ELF-1 (cell line): ENCODE measurements at places on chromosomes 5 and 9.
A peak's percentile ranks its signal among the peaks of the same experiment; 100 is the strongest.

- DNase-seq, result no peak
These were observed 1692.7 kb downstream of the EFNA5 start for GRCh38 chr5:105978011-105978410.

DNA sequence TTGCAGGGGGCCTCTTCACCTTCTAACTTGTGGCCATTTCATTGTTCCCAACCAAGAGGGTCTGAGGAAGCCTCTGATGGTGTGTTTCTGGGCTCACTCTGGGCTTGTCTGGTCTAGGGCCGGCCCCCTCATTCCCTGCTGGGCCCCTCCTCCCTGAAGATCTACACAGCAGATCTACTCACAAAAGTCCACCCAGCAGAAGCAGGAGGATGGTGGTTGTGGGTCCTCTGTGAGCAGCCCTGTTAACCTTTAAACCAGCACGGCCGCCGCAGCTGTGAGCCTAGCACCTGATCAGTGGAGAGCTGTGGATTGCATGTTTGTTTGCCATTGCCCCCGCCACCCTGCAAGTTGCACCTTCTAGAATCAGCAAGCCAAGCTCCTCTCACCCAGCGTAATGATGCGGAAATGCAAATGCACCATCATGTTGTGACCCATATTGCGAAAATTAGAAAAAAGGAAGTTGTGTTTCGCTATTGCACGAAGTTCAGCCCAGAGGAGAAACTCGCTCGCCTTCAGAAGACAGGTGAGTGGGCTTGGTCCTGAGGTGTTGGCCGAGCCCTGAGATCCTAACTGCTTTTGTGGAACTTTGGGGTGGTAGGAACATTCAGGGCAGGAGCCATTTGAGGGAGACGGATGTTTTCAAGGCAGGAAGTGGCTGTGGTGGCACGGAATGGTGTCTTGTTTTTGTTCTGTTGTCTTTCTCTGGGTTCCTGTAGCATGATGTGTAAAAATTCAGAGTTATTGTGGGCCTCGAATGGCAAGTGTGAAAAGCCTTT, 16.7 kb downstream of the FGD3 start:
- DNase-seq, result no peak

DNA sequence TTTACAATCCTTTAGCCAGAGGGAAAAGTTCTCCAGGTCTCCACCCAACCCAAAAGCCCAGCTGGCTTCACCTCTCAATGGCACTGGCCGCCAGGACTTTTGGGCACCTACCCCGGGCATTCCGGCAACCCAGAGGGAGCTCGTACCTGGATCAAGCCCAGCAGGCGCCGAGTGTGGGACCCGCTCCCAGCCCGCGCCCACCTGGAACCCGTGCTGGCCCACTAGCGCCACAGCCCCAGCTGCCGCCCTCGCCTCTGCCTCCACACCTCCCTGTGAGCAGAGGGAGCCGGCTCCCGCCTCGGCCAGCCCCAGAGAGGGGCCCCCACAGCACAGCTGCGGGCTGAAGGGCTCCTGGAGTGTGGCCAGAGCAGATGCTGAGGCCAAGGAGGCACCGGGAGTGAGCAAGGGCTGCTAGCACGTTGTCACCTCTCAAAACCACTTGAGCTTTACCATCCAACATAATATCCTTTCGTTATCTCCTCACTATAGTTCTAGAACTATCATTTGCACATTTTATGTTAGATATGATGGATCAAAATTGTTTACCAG, 69.7 kb downstream of the GCNT1 start:
- DNase-seq, result no peak

DNA sequence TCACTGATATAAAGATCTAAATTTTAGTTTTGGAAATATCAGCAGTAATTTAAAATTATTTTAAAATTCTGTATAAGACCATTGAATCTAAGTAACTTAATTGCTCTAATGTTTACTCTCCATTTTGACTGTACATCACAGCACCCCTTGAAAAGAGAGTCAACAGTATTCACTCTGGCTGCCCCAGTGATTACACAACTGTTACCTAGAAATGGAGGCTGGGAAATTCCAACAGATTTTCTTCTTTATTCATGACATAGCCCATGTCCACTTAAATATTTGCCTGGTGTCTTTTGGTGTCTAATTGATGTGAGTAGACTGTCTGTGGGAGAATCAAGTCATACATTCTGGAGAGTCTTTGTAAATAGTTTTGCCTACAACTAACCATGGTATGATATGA, 301.8 kb upstream of the CDH6 start:
- DNase-seq, result no peak

DNA sequence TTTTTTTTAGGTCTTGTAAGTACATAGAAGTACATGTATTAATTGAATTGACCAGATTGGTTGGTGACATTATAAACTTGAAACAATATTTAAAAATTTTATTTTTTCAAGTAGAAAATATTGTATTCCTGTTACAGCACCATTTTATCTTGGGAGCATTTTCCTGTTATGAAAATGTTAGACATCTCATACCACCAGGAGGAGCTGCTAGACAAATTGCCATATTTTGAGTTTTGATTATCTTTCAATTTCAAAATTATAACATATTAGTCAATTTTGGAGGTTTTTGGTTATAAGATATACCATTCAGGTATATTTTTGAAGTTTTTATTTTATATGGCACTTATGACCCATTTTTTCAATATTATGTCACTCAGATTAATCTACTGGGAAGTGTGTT, 84.4 kb downstream of the CNTLN start:
- no peak for DNase-seq

DNA sequence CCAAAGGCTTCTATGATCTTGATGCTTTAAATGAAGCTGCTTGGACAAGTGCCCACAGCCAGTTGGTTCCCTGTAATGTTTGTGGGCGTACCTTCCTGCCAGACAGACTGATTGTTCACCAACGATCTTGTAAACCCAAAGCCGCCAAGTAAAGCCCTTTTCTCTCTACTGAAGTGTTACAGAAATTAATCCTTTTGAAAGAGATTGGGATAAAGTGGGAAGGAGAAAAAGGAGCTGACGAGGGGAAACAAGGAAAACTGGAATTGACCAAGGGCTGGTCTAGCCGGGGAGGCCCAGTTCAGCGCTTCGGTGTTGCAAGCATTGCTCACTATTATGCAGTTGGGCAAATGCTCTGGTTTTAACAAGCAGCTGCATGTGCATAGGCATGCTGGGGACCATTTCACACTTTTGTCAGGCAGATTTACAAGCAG, 53.2 kb downstream of the ZNF474 start:
- DNase-seq, result peak; percentile 38

DNA sequence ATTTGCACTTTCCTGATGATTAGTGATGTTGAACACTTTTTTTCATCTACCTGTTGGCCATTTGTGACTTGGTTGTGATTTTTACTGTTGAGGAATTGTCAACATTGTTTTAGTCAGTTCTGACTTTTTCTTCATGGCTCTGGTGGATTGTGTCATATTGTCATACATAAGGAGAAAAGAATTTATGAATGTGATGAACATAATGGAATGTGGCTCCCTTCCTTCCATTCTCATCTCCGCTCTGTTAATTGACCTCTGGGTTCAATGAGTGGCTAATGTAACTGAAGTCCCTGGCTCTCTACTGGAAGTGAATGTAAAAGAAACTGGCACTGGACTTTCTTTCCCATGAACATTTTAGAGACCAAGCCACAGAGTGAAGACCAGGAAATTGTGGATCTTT, 49.2 kb downstream of the KIAA1958 start:
- no peak for DNase-seq

- no peak for DNase-seq
These were observed 334.4 kb upstream of the ACTBL2 start for GRCh38 chr5:57817001-57817453.

DNA sequence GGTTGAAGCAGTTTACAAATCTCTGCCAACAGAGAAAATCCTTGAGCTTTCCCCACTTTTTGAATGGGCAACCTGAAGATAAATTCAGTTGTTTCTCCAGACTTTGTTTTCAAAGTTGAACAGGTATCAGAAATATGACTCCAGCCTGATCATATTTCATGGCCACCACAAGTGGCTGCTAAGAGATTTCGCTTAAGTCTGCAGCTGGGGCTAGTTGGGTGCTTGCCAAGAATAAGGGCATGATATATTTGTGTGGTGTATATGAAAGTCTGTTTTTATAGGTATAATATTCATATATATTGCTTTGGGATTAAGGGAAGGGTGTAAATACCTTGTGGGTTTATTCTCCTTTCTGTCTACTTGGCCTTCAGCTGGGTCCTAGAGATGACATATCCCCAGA, 168.4 kb upstream of the GDNF start:
- no peak for DNase-seq

DNA sequence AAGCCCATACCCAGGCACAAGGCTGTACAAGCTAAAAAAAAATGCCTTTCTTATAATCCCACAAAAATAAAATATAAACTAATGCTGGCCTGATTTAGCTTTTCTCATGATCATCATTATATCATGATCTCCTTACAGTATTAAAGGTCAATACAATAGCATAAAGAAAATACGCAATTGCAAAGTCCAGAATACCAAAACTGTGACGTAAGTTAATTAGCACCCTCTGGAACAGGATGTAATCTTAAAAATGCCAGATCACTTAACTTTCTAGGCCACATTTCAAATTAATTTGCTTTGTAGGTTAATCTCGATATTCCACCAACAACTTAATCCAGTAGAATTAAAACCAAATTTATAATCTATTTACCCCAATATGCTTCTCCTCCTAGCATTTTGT, 444.2 kb upstream of the CYLC2 start:
- no peak for DNase-seq

DNA sequence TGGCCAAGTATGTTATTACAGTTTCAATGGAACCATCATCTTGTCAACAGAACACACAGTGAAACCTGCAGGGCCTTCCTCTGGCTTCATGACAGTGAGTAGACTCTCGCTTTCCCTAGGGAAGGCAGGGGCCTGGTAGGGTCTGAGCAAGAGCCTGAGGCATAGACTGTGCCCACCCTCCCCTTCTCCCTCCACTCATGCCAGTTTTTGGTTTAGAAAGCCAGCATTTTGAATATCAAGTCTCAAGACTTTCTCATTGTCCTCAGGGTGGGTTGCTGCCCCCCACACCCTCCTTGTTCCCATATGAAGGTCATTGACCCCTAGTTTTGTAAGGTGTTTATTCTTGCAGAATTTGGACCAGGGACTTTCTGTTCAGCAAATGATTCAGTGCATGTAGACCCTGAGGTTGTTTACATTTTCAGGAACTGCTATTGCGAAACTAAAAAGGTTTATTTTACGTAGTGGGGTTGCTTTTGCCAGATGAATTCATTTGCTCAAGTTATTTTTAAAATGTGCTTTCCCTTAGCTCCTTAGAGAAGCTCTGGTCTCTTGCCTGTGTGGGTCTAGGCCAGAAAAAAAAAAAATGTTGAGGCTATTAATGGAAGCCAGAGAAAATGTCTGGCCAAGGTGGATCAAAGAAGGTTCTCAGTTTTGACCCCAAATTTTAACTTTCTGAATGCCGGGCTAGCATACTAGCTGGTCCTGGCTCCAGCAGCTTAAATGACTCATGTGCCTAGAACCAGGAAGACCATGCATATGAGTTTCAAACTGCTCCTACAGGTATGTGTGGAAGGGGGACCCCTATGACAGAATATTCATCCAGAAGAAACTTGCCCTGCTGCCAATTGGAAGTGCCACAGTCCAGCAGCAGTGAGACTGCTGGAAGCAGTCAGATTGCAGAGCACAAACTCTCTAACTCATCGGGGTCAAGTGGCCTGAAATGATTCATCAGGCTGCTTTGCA, 10.1 kb upstream of the MOB3B start:
- no peak for DNase-seq

DNA sequence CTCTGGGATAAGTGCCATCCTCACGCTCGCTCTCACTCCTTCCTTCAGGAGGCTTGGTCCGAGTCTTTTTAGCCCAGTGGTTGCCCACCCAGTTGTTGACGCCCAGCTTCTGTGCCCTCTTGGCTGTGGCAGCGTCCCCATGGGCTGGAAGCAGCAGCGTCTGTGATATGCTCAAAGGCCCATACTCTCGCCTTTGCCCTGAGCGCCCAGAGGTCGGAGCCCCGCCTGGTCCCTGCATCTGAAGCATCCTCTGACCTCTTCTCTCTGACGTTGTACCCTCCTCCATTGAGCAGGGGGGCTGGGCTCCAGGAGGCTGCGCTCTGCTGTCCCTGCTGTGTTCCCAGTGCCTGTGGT, 78.0 kb upstream of the CACNA1B start:
- no peak for DNase-seq

DNA sequence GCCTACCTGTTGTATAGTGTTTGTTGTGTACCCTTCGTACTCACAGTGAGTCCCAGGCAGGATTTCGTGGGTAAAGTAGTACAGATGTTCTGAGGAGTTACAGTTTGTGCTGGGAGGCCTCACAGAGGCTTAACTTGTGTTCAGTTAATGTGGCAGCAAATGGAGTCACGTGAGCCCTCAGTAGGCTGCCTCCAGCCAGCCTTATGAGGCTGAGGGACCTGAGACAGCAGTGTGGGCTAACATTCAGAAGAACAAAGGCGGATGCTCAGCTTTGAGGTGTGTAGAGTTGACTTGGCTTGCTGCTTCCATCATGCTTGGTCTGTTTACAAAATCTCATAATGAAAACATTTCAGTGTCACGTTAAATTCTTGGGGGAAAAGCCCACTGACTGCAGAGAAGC, 118.1 kb downstream of the TRIO start:
- peak; percentile 50 for DNase-seq

- no peak for DNase-seq
These were observed 143.4 kb upstream of the CDH6 start for GRCh38 chr5:31049936-31050704.

GRCh38 chr5:314676-315487, 6.6 kb upstream of the AHRR start:
- no peak for DNase-seq

GRCh38 chr5:142384014-142384413, 59.2 kb upstream of the SPRY4 start:
- no peak for DNase-seq

GRCh38 chr5:74762599-74762998, 4.3 kb downstream of the GFM2 start:
- DNase-seq, result no peak

GRCh38 chr5:159103086-159103485, 3.4 kb upstream of the EBF1 start:
- DNase-seq, result no peak
